BJ (cell line): ENCODE measurements at places on chromosomes 13 and 19.

DNA sequence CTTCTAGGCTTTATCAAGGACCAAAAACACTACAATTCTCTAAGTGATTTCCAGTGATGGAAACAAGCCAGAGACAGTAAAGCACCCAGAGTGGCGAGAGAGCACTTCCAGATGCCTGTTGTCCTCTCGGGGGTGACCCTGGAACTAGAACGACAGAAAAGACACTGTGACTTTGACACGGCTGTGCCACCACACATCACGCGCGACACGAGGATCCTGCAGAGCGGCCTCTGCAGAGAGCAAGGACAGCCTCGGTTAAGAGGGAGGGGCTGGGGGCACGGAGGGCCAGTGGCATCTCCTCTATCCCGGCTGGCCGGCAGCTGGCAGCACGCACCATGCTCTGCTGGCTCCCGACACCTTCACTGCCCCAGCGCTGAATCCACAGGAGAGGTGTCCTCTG, 42.3 kb downstream of the SUGP2 start:
- no peak for DNase-seq

GRCh38 chr19:5172859-5173630, 167.6 kb downstream of the PTPRS start:
- DNase-seq: peak; percentile 99

DNA sequence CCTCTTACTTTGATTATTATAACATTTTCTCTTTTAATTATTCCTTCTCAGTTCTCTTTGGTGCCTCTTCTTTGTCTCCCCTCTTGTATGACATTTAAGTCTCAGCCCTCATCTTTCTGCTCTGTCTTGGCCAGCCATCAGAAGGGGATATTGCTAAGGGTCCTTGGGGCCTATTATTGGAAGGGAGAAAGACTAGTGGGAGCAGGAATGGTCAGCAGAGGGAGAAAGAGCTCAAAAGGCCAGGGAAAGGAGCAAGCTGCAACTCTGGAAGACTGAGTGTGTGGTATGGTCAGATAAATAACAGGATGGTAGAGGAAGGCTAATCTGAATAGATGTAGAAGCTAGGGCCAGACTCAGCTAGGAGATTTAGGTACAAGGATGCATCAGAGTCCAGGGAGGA, 336.9 kb downstream of the TDRD3 start:
- no peak for DNase-seq

GRCh38 chr19:50498219-50499056, 12.6 kb downstream of the JOSD2 start:
- DNase-seq: no peak

GRCh38 chr13:83980331-83980730, 98.1 kb upstream of the SLITRK1 start:
- no peak for DNase-seq

GRCh38 chr19:30123119-30123518, 181.1 kb downstream of the URI1 start:
- DNase-seq: no peak

DNA sequence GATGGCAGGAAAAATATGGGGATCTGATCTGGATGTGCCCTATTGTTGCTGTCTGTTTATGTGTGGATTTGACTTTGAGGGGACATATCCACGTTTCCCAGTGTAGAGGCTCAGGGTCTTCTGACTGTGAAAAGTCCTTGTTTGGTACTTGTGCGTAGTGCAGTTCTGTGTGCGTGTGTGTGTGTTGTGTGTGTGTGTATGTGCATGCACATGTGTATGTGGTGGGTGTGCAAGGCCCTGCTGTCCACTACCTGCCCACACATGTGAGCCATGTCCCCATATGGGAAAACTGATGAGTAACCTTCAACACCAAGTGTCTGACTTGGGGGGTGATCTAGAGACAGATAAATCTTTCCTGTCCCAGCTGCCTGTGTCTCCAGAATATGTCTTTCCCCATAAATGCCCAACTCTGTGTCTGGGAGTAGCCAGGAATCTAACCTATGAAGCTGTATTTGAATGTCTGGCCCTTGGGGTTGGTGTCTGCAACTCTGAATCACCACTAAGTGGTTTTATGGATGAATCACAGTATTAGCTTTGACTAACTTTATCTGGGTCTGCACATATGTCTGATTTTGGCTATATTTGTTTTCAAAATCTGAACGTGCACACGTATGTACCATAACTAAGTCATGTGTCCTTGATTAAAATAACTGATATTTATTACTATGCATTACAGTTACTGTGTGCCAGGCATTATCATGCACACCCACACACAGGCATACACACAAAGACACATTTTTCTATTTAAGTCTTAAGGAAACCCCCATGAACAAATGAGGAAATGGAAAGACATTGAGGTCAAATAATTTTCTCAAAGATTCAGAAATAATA, 17.4 kb downstream of the KLK2 start:
- DNase-seq: no peak

DNA sequence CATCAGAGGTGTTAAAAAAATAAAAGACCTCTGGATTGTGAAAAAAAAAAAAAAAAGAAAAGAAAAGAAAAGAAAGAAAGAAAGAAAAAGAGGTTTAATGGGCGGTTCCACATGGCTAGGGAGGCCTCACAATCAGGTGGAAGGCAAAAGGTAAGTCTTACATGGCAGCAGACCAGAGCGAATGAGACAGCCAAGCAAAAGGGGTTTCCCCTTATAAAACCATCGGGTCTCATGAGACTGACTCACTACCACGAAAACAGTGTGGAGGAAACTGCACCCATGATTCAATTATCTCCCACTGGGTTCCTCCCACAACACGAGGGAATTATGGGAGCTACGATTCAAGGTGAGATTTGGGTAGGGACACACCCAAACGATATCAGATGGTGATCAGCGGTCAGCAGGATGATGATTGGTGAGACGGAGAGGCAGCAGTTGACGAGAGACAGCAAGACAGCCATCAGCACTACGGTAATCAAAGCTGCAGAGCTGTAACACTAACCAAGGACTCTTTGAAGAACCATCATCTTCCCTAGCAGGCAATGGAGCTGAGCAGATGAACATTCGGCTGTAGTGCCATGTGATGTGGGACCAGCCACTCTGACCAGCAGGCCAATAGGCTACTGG, 3.9 kb upstream of the CD209 start:
- no peak for DNase-seq

DNA sequence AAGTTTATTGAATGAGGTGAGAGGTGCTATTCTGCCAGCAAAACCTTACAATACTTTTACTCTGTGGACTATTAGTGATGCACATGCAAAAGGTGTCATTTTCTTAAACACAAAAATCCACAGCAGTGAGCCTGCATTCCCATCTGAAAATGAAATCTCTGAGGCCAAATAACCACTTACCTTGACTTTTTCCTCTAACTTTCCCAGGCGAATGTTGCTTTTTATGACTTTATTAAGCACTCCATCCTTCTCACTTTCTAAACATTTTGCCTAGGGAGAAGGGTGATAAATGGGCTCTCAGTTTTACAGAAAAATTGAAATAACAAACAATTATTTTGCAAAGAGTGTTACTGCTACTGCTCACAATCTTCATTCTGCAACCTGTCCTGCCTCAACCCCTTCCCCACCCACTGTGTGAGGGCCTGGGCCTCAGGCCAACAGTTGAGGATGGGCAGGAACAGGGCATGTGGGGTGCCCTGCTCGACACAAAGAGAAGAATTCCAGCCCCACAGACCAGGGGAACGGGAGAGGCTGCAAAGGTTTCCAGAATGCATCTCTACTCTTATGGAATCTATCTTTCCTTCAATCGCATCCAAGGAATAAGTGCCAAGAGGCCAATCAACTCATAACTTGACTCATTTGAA, 18.1 kb upstream of the SLC7A9 start:
- no peak for DNase-seq

- DNase-seq: no peak
Measured at GRCh38 chr19:18428173-18428786, 9.1 kb downstream of the SSBP4 start.

GRCh38 chr19:30564551-30565011, 192.4 kb downstream of the ZNF536 start:
- DNase-seq: no peak

DNA sequence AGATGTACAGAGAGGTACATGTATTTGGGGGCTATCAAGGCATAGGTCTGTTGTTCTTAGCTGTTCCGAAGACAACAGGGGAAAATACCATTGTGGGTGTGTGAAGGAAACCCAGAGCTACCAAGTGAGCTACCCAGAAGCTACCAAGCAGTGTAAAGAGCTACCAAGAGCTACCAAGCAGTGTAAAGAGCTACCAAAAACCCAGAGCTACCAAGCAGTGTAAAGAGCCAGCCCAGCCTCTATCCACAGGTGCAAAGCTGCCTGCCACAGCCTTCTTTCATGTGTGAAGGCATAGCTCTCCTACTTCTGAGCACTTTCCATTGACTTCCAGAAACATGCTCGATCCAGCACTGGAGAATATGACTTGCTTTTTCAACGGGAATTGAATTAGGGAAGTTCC, 145.7 kb downstream of the AKAP11 start:
- no peak for DNase-seq

- DNase-seq: no peak
Measured at GRCh38 chr19:52248241-52248640, 21.1 kb upstream of the ZNF766 start.

DNA sequence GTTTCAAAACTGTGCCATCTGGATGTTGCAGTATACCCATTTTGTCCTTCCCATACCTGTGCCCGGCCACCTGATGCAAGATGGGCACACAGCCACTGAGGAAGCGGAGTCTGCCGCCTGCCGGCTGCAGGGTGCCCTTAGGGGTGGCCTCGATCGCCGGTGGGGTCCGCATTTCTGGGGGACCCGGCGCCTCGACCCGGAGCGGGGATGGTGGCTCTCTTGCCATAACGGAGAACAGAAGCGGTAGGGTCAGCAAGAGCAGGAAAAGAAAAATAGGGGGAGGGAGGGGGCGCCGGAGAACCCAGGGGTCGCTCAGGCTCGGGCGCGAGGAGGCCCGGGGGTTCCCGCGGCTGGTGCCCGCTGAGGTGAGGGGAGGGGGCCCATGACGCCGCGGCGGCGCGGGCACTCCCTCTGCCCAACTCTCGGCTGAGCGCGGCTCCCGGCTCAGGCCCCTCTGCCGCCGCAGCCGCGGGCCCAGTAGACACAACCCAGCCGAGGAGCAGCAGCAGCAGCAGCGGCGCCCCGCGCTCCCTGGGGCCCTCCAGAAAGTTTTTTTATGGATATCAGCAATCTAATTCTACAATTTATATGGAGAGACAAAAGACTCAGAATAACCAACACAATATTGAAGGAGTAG, 13.8 kb upstream of the CYP4F2 start:
- no peak for DNase-seq

GRCh38 chr19:48353677-48354076, 10.1 kb downstream of the TMEM143 start:
- no peak for DNase-seq

DNA sequence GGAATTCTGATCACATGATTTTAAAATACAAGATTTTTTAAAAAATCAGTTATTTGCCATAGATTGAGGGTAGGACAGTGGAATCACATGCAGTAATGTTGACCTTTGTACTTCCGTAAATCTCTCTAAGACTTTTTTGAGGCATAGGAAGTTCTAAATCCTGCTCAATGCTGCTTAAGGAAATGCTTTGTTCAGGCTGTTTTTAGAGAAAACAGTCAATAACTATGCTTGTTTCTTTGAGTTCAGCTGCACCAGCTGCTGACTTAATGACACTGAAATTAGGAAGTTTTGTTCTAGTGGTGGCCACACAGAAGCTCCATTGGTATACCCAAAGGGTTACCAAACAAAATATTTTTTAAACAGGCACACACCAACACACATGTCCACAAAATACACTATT, 60.9 kb downstream of the KLF12 start:
- DNase-seq: no peak

- DNase-seq: no peak
Measured at GRCh38 chr13:108983273-108983672, 353.9 kb downstream of the MYO16 start.

DNA sequence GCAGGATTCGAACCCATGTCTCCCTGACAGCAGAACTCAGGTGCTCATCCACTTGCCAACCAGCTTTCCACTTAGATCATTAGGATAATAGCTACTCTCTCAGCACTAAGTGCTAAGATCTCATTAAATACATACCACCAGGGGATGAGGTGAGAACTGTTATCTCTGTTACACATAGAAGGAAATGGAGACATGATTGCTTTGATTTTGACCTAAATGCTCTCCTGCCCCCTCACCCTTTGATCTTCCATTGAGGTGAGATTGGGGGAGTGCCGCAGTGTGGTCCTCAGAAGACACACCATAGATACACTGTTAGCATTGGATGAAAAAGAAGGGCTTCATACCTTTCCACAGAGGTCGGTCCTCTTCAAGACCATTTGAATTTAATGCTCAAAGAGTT, 38.9 kb upstream of the NPAS1 start:
- DNase-seq: no peak

DNA sequence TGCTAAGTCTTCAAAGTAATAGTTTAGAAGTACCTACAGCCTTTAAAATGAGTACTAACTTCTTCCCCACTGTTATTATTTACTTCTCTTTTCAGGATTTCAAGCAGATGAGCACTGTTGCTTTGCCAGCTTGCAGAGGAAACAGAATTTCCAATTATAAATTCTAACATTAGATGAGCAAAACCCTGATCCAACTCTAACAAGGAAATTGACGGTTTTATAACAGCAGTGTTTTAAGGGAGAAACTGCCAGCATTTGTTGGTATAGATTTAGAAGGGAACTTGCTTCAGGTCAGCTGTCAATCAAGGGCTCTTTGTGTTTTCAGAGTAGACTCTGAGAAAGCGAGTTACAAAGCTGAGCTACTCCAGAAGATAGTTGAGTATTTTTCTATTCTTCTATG, 120.5 kb downstream of the RAP2A start:
- DNase-seq: no peak

DNA sequence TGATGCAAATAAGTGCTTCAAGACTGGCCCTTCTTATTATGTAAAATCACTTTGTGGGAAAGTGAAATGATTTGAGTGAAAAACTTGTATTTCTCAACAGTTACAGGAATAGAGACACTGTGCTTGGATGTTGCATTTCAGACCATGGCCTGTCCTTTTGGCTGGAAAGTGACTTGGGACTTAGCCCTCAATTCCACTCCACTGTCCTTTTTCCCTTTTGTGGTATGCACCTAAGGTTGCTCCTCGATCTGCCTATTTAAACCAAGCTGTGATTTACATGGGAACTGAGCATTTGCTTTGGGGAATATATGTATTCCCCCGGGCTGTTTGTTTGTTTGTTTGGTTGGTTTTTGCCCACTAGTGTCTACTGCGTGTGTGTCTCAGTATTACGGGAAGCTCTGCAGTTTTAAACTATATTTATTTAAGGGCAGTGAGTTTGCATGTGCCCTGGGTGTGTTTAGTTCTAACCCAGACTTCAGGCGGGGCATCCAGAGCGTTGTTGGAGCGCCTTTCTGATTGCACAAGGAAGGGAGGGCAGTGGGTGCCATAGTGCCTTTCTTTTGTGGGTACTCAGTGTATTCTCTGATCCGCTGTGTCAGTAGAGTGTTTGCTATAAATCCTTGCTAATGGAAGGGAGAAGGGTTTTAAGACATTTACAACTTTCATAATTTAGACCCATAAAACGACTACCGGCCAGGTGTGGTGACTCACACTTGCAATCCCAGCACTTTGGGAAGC, 18.2 kb upstream of the RNF113B start:
- DNase-seq: no peak

DNA sequence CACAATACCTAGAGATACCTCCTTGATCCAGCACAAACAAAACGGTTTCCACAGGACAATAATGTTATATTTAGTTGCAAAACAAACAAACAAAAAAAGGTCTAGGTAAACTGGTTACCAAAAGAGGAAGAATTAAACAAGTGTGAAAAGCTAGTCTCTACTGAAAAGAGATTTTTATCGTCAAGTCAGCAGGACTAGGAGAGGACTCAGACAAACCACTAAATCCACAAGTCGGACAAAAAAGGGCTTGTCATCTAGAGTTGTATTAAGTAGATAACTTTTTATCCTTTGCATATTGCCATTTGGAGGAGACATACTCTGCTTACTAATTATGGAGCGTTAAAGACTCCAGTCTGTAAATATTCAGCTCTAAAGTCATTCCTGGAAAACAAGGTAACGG, 9.9 kb upstream of the KPNA3 start:
- no peak for DNase-seq
